ENCODE measurements at places on chromosomes 5 and 9. TPM values are rescaled to one million over a fixed set of nuclear protein-coding genes. Genes with fewer than 3 reads are reported as not detected.

The FBP2 gene
- total RNA-seq: not detected

The TMEM174 gene
- not detected for total RNA-seq

The MEIKIN gene
- not detected for total RNA-seq

The SLC6A19 gene
- not detected for total RNA-seq

The SAXO1 gene
- total RNA-seq: not detected

The PCDH12 gene
- 60.9 TPM for total RNA-seq

The ITGA1 gene
- 75.4 TPM for total RNA-seq

The SPEF2 gene
- 1.2 TPM for total RNA-seq

GRCh38 chr5:154642499-154643245, 112.5 kb upstream of the LARP1 start:
- DNase-seq: peak; percentile 42

DNA sequence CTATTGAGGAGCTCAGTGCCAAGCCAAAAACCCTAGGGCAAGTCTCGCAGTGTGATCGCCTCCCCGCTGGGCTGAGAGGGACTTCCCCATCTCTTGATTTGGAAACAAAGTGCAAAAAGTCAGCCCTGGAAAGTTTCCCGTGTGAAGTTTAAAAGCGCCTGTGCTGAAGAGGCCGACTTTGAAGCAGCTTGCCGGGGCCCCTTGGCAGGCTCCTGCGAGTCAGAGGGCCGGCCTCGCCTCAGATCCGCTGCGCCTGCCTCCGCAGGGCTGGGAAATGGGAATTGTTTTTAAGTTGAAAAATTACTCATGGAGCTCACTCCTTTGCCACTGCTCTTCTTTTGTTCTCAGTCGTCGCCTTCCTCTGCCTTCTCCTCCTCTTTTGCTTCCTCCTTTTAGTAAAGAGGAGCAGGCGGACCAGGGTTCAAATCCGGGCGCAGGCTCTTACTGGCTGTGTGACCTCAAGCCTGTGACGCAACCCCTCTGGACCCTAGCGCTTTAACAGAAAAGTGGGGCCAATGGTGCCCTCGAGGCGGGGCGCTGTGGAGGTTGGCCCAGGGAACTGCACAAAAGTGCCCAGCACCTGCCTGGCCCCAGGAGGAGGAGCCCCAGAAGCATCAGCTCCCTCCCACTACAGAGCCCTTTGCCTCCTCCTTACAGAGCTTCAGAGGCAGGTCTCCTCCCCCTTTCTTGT, 14.7 kb upstream of the LHX2 start:
- DNase-seq: no peak

- peak; percentile 50 for DNase-seq
These were observed 59.7 kb downstream of the GGTA1 start for GRCh38 chr9:121439711-121440664.

- DNase-seq: peak; percentile 40
These were observed 91.3 kb upstream of the GPBP1 start for GRCh38 chr5:57082441-57083067.

Measured in dermis blood vessel endothelial cell (primary cell).